Activated T-cell treated with anti-CD3 and anti-CD28 coated beads for 24 hours (primary cell): ENCODE measurements at places on chromosomes 4 and X.

- no peak for DNase-seq
Observed at GRCh38 chr4:29805245-29805644, 914.9 kb upstream of the PCDH7 start.

DNA sequence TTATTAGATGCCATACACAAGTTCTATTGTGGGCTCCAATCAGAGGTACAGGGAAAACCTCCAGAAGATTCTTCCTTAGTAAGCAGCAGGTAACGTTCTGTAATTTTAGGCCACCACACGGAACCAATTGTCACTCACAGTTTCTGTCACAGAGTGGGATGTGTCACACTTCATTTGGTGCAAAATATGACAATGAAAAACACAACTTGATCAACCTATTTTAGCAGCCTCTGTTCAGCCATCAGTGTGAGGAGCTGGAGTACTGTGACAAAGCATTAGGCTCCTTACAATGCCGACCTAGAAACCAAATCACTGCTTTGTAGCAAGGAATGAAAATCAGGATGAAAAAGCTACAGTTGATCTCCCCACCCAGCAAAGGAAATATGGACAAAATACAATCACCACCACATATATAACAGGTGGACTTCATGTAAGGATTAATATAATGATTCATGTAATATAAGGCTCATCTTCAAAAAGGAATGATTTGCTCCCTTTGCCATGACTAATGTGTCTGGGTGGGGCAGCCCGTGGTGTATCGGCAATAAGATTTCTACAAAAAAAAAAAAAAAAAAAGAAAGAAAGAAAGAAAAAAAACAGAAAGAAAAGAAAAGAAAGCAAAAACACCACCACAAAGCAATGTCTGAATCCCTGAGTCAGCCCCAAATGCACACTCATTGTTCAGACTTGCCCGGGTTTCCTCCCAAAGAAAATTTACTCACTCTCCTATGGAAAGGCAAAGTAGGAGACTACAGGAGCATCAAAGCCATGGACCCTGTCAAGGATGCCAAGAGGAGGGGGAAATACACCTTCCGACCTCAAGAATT, 36.0 kb downstream of the SLC9A7 start:
- no peak for DNase-seq

DNA sequence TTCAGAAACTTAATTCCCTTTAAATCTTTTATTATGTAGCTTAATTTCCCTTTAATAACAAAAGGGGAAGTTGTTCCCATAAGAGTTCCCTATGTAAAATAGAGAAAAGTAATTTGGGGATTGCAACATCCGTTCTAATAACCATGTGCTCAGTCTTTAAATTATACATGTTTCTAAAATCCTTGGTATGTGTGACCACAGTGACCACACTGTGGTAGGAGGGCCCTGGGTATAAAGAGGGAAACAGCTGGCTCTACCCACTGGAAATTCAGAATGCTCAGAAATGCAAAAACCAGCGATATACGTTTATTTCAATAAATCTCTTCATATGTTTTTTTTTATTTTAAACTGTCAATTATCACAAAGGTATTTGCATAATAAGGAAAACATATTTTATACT, 219.1 kb downstream of the FGF13 start:
- DNase-seq = no peak

DNA sequence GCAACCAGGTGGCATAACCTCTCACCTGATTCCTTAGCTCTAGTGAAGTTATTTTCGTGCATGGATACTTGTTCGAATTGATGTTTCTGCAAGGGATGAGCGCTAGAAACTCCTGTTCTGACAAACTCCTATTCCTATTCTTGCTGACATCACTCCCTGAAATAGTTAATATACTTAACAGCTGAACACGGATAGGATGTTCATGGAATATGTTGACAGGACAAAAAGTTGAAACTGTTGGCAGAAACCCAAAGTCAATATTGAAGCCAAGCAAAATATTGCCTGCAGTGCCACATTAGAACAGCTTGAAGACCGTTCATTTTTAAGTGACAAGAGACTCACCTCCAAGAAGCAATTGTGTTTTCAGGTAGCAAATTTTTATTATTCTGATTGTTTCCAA, at the start of gene KLKB1:
Gene KLKB1 (plus strand): TSS at position 287 of the 400 bp plus-strand sequence. CDS start 689 bp downstream, outside the sequence.
- DNase-seq = no peak

DNA sequence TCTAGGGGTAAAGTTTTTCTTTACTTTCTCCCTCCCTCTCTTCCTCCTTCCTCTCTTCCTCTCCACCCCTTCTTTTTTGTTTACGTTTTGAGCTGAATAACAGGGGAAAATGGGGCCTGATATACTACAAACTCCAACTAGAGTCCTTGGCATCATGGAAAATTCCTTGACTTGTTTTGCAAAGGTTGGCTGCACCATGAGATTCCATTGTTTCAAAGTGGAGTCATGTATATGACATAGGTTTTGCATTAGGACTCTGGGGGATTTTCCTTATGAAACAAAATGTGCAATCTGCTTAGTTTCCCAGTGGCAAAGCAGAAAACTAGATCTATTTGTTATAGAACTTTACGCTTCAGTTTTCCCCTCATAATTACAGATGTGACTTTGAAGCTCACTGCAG, 233.5 kb upstream of the PGRMC2 start:
- no peak for DNase-seq
